CD4-positive, alpha-beta T cell (primary cell): ENCODE measurements at places on chromosomes 12 and 14.

- DNase-seq = peak; percentile 20
Observed at GRCh38 chr14:53929871-53930715, 26.5 kb downstream of the BMP4 start.

GRCh38 chr12:125340791-125341190 is 275.6 kb downstream of the AACS start:
- DNase-seq = no peak

DNA sequence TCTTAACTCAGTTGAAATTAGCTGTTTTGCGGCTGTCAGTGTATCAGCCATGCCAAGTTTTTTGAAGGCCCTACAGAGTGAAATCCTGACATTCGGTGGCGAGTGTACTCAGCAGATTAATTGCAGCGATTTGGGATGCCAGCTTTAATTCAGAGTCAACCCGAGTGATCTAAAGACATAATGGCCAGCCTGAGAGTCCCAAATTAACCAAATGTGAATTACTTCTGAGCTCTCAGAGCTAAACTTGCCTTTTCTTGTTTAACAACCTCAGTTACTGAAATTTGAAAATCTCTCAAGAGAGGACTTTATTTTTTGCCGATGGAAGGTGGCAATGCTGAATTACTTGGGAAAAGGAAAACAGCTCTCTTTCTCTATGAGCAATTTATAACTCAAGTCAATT is 148.5 kb downstream of the GLT1D1 start:
- DNase-seq = no peak

DNA sequence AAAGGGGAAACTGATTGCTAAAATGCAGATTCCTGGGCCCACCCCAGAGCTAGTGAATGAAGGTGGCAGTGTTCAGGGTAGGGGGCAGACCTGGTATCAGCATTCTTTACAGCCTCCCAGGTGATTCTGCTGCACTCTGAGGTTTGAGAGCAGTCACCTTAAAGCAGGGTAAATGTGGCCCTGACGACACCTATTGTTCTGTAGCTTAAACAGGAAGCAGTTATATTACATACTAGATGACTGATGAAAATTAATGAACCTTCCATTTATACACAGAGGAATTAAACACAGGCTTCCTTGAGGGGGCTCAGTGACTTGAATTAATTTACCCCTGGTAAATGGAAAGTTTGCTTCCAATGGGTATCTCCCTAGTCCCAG is 25.3 kb downstream of the NUAK1 start:
- DNase-seq = no peak

GRCh38 chr14:74508844-74509428 is 15.4 kb downstream of the ISCA2 start:
- no peak for DNase-seq

DNA sequence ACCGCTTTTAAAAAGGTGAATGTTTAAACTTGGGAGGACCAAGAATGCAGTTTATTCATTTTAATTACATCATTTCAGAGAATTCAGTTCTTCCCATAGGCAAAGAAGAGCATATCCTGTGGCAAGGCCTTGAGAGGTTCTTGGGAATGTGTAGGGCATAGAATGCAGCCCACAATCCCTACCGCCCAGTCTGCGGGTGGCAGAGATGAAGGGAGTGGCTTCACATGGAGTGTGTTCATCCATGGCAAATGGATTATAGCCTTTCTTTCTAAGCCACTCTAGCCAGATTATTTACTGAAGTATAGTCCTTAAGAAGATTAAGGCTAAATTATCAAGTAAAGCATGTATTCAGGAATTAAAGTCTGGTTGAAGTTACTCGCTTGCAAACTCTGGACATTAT is 97.4 kb downstream of the TSPAN8 start:
- no peak for DNase-seq

DNA sequence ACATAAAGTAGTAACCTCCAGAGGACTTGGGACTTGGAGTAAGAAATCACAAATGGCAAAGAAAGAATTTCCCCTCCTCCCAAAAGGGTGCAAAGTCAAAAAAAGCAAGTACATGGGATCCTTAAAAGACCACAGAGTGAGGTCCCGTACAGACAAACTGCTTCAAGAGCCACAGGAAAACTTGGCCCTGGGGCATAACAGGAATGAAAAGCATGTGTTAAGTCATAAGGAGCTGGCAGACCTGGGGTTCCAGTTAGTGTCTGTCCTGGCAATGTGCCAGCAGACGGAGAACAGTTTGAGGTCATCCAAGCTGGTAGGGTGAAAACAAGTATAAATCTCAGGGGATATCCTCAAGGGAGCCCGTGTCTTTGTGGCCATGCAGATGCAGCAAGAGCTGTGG is 73.2 kb downstream of the HSD17B6 start:
- DNase-seq = no peak

GRCh38 chr14:50854521-50854920 is 17.3 kb upstream of the ABHD12B start:
- DNase-seq = no peak

- no peak for DNase-seq
Observed at GRCh38 chr12:3139760-3140159, 62.6 kb downstream of the TSPAN9 start.

- no peak for DNase-seq
Observed at GRCh38 chr14:68817506-68818212, 24.8 kb upstream of the ZFP36L1 start.

- DNase-seq = no peak
Observed at GRCh38 chr12:133234971-133235370, 706 bp downstream of the ANHX start.

DNA sequence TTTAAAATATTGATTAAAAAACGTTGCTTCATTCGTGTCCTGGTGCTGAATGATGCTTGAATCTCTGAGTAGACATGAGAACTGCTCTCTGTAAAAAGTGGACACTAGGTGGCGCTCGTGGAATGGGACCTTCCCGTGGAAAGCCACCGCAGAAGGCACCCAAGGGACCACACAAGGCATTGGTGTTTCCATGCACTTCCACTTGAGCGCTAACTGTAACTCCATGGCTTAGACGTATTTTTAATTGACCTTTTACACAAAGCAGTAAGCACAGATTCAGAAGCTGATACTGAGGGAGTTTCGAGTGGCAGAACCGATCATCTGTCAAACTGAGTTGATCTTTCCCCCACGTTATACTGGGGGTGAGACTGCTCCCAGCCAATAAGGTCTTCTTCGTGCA is 135.3 kb downstream of the PRKCH start:
- peak; percentile 81 for DNase-seq

DNA sequence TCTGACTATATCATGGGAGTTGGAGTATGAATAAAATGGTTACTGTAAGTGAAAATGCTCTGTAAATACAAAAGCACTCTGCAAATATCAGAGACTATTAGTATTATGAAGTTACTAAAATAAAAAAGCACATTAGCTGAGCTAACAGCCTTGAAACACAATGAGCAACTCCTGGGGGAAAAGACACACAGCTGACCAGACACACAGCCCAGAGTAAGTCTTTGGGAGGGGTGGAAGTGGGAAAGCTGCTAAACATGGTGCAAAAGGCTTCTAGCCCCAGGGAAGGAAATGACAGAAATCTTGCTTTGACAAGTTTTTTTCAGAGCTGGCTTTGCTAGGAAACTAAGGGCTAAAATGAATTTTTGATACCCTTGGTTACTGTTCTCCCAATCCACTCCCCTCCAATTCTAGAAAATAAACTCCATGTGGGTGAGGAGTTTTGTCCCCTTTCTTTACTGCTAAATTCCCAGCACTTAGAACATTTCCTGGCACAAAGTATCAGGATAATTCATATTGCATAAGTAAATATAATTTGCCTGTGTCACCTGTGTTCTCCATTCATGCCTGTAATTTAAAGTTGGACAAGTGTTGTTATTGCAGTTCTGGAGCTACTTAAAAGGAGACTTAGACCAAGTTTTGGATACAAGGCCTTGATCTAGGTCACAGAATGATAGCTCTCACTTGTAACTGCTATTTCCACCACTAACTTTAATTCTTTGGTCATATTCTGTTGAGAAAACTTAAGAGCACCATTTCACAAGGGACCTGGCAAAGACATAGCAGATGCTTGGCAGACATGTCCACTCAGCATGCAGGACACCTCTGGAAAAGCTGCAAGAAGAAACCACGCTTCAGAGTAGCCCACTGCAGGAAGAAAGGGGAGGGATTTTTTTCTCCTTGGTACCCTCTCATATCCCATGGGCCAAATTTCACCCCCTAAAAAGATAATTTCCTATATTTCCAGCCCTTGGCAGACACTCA is 19.0 kb upstream of the RAB3IP start:
- DNase-seq = no peak

GRCh38 chr12:121209221-121209620 is 708 bp upstream of the P2RX4 start:
- DNase-seq = no peak

DNA sequence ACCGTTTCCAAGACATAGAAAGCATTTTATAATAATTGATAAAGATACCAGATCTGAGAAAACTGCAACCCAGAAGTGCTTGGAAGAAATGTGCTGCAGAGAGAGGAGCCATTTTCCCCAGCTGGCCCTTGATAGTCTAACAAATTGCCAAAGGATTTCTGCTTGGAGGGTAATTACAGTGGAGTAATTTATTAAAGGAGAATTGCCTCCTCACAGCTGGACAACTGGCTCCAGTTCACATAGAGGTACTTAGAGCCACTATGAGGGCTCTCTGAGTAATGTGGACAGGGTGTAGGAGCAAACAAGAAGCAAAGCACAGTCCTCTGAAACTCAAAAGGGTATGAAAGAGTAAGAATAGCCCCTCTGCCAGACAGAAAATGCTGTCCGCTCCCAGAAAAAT is 335.6 kb downstream of the SYT1 start:
- DNase-seq = no peak

DNA sequence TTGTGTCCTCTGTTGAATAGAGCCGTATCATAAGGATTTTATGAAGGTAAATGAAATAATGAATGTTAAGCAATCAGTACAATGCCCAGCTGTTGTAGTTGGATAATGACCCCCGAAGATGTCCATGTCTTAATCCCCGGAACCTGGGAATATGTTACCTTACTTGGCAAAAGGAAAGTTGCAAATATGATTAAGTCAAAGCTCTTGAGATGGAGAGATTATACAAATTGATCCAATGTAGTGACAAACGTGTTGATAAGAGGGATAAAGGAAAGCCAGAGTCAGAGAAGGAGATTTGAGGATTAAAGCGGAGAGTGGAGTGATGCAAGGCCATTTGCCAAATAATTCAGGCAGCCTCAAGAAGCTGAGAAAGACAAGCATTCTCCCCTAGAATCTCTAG is 19.2 kb upstream of the MGAT4C start:
- DNase-seq = no peak

GRCh38 chr14:65170318-65170717 is 68.0 kb upstream of the MAX start:
- no peak for DNase-seq

- no peak for DNase-seq
Observed at GRCh38 chr12:44428825-44429224, 447.3 kb downstream of the NELL2 start.

DNA sequence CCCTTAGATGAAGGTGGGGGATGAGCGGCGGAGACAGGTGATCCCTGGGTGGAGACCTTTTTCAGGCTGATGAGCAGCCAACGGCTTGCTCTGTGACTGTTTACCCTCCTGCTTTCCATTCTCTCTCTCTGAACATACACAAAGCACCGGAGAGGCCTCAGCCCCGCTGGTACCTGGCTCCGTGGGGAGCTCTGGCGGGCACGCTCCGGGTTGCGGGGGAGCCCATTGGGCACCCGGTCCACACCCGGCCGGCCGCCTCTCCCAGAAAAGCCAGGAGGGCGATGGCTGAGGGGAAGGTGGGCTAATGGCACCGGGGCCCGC is 545 bp downstream of the SMARCC2 start:
- DNase-seq = no peak
